CD8-positive, alpha-beta memory T cell (primary cell): ENCODE measurements at places on chromosomes 16 and 17. TPM values are rescaled to one million over a fixed set of nuclear protein-coding genes. Genes with fewer than 3 reads are reported as not detected.

Gene HLF
- 0.93 TPM for total RNA-seq

DNA sequence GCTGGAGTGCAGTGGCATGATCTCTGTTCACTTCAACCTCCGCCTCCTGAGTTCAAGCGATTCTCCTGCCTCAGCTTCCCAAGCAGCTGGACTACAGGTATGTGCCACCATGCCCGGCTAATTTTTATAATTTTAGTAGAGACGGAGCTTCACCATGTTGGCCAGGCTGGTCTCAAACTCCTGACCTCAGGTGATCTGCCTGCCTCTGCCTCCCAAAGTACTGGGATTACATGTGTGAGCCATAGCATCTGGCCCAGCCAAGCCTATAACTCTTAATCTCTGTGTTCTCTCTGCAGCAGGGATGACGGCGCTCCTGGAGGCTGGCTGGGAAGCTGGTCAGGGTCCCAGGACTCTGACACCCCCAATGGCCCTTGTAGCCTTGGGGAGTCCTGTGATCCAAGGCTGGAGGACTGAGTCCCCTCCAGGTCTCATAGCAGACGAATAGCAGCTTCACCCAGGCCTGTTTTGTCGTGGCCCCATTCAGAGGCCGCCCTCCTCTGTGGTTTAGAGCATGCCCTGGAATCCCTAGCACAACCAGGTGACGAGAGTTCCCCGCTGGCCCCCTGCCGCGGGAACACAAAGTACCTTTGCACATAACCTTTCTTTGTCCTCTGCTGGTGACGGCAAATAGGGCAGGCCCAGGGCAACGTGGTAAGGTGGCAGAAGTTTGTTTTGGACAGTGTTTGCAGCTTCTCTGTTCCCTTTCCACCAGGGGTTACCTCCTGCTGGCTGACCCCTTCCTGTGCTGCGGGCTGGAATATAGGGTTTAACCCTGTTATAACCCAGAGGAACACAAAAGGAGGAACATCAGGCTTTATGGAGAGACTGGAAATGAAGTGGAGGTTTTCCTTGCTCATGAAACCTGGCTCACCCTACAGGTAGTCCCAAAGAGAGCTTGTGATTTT, 43.0 kb upstream of the TOB1 start:
- no peaks in the 10 kb centered on the region for H3K36me3 ChIP-seq
- peaks cover 69% of the 10 kb centered on the region for H3K4me1 ChIP-seq
- DNase-seq = peak; percentile 64
- H3K4me3 ChIP-seq = peak overlapping the region; percentile 41
- H3K27me3 ChIP-seq = no peaks in the 10 kb centered on the region

DNA sequence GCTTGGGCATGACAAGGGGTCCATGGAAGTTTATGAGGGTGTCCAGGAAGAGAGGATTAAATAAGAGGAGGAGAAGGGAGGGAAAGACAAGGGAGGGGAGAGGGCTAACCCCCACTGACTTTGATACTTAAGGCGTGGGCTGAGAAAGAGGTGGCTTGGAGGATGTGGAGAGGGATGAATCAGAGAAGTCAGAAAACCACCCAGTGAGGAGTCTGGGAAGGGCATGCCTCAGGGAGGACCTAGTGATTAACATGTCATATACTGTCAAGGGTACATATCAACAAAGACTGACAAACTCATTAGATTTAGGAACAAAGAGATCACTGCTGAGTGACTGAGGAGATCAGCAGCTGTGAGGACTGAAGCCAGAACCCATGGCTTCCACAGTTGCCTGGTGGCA, 145.4 kb downstream of the IRX5 start:
- H3K36me3 ChIP-seq = no peaks in the 10 kb centered on the region
- no peak for DNase-seq
- H3K4me1 ChIP-seq = no peaks in the 10 kb centered on the region
- no peaks in the 10 kb centered on the region for H3K27me3 ChIP-seq

GRCh38 chr17:2197271-2197670, 106.3 kb downstream of the SMG6 start:
- no peak for DNase-seq
- peaks cover 23% of the 10 kb centered on the region for H3K4me1 ChIP-seq
- peaks cover 4% of the 10 kb centered on the region for H3K36me3 ChIP-seq
- H3K4me3 ChIP-seq = no peak overlapping the region
- H3K27me3 ChIP-seq = no peaks in the 10 kb centered on the region

GRCh38 chr17:57226793-57227192, 29.5 kb upstream of the MSI2 start:
- DNase-seq = no peak
- H3K27ac ChIP-seq = no peak overlapping the region
- no peak overlapping the region for H3K4me3 ChIP-seq
- no peaks in the 10 kb centered on the region for H3K4me1 ChIP-seq
- H3K27me3 ChIP-seq = no peaks in the 10 kb centered on the region
- no peaks in the 10 kb centered on the region for H3K36me3 ChIP-seq

Gene SAMD14
- total RNA-seq = 1.3 TPM

GRCh38 chr17:1090465-1091189, 89.2 kb downstream of the ABR start:
- H3K27ac ChIP-seq = no peak overlapping the region
- H3K27me3 ChIP-seq = no peaks in the 10 kb centered on the region
- DNase-seq = no peak
- no peaks in the 10 kb centered on the region for H3K4me1 ChIP-seq
- H3K4me3 ChIP-seq = no peak overlapping the region

DNA sequence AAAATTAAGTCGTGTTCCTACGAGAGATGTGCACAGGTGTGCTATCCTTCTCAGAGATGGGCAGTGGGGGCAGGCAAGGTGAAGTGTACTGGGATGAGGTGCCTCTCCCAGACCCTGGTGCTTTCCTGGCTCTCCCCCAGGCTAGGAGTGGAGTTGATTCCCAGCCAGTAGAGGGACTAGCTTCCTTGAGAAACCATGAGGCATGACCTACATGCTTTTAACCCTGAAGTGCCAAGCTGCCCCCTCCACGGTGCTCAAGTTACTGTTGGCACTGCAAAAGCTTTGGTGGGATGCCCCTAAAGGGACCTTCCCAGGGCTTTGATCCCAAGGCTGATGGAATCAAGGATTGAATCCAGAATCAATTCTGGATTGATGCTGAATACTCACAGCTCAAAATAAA, 47.0 kb upstream of the SREBF1 start:
- H3K36me3 ChIP-seq = peaks cover 16% of the 10 kb centered on the region
- no peaks in the 10 kb centered on the region for H3K4me1 ChIP-seq
- H3K27me3 ChIP-seq = no peaks in the 10 kb centered on the region
- H3K4me3 ChIP-seq = no peak overlapping the region
- no peak overlapping the region for H3K27ac ChIP-seq

DNA sequence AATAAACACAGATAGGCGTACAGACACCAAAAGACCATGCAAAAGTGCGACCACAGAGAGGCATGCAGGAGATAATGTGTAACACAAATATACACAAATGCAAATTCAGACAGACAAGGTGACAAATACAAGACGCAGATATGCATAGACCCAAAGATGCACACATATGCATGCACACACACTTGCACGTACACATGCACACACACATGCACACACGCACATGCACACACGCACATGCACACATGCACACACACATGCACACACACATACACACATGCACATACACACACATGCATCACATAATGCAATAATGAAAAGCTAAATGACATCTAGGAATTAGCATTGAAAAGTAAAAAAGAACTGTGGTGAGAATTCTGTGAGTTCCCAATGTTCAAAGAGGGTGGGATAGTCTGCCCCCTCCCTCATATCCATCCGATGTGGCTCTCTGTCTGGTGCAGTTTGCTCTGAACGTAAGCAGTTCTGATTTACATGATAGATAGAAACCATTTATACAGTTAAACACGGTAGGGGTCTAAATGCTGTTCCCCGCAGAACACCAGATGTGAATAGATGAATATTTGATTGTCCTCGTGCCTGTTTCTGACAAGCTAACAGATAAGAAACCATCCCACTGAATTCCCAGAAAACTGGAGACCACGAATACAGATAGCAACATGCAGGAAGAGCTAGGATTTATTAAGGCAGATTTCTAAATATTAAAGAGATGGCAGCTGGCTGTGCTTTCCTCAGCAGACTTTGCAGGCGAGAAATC, 186.1 kb downstream of the TMEM114 start:
- H3K27me3 ChIP-seq = no peaks in the 10 kb centered on the region
- no peak for DNase-seq
- no peaks in the 10 kb centered on the region for H3K36me3 ChIP-seq
- no peaks in the 10 kb centered on the region for H3K4me1 ChIP-seq
